ENCODE measurements at places on chromosomes 7 and 10.

- DNase-seq, result no peak
Observed at GRCh38 chr7:105990141-105990540, 27.1 kb downstream of the CDHR3 start.

DNA sequence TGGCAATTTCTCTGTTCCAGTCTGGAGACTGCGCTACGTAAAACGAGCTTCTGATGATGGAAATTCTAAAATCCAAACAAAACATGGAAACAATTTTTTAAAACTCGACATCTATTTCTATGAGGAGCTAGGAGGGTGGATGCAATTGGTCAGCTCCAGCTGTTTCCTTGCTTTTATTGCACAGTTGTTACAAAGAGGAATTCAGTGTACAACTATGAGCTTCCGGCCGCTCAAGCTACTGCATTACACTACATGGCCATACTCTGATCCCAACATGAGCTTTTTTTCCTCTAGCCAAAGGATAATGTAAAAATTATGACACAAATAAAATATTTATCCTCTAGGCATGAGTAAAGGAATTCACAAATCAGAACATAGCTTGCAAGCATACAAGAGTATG lies 403.1 kb upstream of the C7orf33 start:
- no peak for DNase-seq

- no peak for DNase-seq
Observed at GRCh38 chr7:4873071-4873944, 10.2 kb downstream of the RADIL start.

DNA sequence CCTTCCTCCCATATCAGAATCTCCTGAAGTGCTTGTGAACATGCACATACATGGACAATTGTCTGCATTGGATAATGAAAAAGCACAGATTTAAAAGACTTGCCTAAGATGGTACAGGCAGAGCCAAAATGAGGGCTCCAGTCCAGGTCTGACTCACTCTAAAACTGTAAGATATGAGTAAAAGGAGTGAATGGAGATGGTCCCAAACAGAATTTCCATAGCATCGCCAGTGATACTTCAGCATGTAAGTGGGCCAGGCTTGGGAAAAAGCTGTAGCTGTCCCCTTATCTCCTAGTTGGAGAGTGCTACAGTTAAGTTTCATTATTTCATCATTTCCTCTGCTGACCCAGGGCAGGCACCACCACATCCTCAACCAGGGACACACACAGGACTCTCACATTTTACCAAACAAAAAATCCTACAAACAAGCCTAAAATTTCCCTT lies 26.4 kb upstream of the IL6 start:
- DNase-seq, result no peak

DNA sequence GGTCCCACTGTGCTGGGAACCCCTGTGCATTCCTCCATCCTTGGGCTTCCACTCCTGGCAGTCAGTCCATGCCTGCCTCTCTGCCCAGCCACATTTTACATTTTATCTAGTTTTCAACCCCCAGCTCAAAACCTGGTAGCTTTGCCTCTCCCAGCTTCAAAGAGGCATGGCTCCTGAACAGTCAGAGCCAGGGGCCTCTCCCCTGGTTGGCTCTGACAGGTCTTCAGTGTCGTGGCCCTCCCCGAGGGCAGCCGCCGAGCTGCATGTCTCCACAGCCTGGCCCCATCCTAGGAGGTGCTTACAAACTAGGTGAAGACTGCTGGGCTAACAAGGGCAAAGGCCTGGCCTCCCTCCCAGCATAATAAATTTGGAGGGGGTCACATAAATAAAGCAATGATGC lies 14.8 kb downstream of the COBL start:
- no peak for DNase-seq

DNA sequence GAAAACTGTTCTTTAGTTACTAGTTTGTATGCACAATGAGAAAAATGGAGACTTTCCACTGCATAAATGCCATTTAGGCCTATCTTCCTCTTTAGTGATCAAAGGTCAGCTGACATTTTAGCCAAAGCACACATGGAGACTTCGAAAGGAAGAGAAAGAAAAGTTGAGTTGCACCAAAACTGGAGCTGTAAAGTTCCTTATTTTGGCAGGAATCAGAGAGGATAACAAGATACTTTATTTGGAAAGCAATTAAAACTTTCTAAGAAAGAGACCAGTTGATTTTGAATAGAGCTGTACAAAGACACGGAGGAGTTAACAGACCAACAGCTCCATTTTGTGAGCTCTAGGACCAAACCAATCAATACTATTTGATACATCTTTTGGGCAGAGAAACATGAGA lies 14.2 kb downstream of the ENTPD7 start:
- no peak for DNase-seq
